GM12892 (cell line): ENCODE measurements at places on chromosomes 7 and 10.

DNA sequence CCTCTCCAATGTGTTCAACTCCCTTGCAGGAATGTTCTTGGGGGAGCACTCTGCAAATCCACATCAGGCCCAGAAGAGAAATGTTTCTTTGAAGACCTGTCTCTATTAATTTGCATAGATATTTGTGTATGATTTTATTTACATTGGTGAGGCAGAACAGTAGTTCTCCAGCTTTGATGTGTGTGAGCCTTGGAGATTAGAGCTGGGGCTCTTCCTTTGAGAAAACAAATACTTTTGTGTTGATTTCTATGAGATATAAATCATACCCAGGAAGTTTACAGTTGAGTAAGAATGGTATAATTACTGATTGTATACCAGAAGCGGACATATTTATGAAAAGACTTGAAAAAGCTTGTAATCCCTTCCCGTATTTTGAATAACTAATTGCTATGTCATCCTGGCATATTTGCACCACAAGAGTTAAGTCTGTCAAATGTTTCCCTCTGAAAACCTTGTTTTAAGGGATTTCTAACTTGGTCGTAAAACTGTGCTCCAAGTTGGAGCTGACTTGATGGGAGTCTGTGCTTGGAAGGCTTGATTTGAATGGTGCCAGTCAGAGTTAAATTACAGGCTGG is 468.5 kb downstream of the LRMDA start:
- DNase-seq: no peak

GRCh38 chr7:17227766-17228490 is 70.5 kb upstream of the AHR start:
- no peak for DNase-seq

- no peak for DNase-seq
These were observed 25.4 kb upstream of the ANK3 start for GRCh38 chr10:60414877-60415585.

DNA sequence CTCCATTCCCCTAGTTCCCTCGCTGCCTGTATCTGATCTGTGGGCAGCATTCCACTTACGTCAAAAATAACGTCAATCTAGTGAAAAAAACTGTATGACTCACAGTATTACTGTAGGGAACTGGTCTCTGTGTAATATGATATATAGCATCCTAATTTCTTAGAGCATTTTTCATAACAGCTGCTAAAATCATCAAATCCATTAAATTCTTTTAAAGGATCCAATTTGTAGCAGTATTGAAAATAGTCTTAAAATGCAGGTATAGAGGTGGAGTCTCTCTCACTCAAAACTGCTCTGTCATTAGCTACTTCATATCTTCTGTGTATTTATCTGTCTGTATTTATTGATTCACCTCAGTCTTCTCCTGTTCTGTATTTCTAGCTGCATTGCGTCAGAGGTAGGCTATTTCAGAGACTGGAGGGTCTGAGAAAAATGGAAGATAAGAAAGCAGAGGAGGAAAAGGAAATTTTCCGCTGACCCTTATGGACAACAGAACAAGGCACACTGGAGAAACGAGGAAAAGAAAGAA is 59.9 kb downstream of the PON1 start:
- DNase-seq: no peak

DNA sequence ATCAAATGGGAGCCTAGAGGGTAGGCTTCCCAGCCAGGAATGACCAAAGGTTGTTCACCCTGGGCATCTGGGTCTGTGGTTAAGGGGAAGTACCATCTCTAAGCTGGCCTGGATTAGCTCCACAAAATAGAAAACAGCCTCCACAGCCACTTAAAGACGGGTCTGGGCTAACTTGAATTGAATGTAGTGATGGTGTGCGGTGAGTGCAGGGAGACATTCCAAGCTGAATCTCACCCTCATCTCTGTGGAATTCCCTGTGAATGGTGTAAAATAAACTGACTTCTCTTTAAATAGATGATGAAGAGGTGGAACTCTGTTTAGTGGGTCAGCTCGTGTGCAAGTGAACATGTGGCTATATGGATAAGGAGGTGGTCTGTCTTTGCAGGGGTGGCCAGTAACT is 251.0 kb downstream of the DYNC1I1 start:
- DNase-seq: no peak

GRCh38 chr10:34732926-34733325 is 82.2 kb downstream of the PARD3 start:
- no peak for DNase-seq

DNA sequence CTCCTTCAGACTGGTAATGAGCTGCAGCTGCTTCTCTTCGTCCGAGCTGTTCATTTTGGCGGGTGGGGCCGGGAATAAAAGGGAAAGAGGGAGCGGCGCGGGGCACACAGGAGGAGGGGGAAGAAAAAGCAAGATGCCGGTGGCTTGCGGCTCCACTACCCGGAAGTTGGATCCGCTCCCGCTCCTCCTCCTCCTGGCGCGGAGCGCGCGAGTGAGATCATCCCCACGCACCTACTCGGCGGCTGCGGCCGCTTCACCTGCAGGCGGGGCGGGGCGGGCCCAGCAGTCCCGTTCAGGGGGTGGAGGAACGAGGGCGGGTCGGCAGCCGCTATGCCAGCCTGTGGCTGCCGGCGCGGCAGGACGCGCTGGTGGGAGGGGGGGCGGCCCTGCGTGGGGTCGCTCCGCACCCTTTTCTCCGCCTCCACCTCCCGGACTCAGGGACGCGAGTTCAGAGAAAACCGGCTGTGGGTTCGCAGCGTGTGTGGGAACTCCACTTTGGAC is at the start of gene SHTN1:
SHTN1 (minus strand) TSS at position 162 of the 501 bp plus-strand sequence; CDS start at position 54, 108 bp downstream.
- peak; percentile 15 for DNase-seq

DNA sequence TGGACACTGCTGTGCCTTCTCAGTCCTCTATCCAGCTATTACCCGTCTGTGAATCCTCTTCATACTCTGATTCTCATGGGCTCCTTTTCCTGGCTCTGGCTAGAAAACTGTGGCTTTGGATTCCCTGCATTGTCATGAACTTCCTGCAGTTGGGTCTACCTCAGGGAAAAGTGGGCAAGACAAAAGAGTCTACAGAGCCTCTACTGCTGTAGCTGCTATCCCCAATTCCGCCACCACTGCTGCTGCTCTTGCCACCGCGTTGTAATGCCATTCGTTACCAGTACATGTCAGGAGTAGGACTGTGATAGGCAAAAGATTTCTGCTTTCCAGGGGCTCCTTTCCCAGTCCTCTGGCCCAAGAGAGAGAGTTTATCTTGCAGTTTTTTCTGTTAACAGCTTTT is 23.9 kb upstream of the PPP1R17 start:
- DNase-seq: no peak

DNA sequence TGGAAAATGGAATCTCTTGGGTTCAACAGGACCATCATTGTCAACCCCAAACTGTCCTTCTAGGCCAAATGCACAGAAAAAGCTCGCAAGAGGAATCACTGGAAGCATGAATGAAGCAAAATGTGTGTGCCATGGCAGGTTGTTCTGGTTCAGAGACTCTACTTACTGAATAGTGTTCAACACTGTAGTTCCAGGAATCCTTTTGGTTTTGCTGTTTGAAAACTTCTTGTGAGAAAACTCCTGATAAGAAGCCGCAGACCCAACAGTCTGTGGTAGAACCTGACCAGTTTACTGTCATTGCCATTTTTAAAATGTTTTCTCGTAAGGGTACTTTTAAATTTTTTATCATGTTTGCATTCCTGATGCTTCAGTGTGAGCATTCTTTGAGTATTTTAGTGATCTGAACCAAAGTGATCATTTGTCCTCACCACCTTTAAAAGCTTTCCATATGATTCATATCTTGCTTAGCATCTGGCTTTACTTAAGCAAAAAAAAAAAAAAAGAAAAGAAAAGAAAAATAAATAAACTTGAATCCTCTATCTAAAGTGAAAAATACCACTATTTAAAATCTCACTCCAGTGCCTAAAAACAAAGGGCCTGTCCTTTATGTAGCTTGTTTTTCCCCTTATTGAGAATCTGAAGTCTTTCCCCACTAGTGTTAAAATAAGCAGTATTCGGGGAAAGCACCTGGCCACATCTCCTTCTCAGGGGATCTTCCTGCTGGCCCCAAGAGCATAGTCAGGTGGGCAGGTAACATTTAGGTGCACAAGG is 92.4 kb downstream of the WNT2 start:
- DNase-seq: no peak
